ENCODE measurements at places on chromosomes 3 and 15.
A peak's percentile ranks its signal among the peaks of the same experiment; 100 is the strongest.

DNA sequence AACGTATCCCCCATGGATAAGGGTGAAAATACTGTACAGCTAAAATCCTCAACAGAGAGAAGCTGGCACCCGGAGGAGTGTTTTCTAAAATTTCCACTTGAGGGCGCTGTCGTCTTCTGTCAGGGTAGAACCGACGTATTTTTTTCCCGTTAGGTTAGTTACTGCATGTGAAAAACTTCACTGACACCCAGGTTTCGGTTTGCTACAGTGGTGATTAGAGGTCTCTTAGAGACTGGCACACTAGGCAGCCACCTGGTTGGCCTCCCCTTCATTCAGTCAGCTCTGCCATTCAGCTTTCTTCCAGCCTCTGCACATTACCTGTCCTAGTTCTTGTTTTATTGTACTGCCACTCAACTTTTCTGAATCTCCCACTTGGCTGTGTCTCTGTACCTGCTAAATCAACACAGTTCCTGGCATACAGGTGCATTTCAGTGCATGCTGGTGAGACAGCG lies 18.4 kb downstream of the CCK start:
- peak; percentile 67 for DNase-seq

DNA sequence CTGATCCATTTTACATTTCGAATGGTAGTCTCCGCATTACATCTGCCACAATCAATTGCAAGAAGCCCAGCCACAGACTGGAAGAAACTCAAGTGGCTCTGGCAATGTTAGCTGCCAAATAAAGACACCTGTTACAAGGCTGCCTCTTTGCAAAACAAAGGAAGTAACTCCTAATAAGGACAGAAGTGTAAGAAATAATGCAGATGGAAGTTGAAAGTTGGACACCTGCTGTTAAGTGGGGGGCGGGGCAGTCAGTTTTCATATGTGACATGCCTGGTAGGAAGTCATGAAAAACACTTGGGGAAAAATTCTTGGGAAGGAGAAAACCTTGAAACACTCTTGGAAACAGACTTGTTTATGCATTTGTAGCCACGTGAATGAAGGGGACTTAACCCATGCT lies 54.1 kb upstream of the ATP2C1 start:
- peak; percentile 95 for DNase-seq

DNA sequence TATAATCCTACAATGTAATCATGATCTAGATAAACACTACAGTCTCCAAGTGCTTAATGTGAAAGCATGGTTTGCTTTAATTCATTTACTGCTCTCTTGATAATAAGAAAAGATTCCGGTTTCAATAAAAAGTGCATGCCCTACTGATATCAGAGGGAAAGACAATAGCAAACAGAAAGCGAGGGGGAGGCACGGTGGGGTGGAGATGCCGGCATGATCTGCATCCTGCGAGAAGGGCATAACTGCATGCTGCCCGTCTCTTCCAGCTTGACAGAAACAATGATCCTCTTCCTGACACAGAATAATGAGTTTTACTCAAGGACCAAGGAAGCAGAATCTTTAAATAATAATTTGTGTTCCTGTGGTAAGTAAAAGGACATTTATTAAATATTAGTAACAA lies 51.7 kb downstream of the GOLIM4 start:
- no peak for DNase-seq

DNA sequence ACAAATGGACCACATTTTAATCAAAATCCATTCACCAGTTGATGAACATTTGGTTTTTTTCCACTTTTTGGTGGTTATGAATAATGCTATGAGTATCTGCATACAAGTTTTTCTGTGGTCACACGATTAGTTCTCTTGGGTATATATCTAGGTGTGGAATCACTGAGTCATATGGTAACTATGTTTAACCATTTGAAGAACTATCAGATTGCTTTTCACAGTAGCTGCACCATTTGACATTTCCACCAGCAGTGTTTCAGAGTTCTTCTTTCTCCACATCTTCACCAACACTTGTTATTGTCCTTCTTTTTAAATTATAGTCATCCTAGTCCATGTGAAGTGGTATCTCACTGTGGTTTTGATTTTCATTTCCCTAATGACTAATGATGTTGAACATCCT lies 33.3 kb upstream of the ATG7 start:
- no peak for DNase-seq

DNA sequence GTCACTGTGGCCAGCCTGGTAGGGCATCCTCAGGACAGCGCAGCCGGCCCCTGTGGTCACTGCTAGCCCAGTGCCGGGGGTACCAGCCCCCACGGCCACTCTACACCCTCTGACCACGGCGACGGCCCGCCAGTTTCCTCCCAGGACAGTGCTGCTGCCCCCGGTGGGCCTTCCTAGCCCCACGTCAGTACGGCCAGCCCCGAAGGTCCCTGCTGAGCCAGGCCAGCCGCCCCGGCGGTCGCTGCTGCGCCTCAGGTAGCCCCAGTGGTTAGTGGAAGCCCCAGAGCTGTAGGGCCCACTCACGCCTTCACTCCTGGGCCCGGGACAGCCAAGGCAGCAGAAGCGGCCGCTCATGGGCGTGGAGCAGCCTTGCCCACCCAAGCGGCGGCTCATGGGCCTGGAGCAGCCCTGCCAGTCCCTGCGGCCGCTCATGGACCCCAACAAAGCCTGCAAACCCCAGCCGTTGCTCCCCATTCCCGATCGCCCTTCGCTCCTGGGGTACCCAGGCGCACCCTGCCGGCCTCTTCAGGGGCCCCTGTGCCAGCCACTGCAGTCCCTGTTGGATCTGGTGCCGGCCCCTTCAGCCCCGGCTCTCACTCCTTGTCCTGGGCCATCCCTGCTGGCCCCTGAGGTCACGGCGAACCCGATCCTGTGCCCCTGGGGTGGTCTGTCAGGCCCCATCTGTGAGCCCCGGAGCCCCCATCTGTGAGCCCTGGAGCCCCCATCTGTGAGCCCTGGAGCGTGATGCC lies 9.5 kb upstream of the ROPN1B start:
- DNase-seq, result no peak

- peak; percentile 15 for DNase-seq
These were observed 42.5 kb downstream of the CHCHD6 start for GRCh38 chr3:126746395-126747177.

Data from NCI-H1092 treated with DMSO at 0.1 percent for 48 hours (cell line).